ENCODE measurements at places on chromosomes 12 and 14. TPM values are rescaled to one million over a fixed set of nuclear protein-coding genes. Genes with fewer than 3 reads are reported as not detected.

DNA sequence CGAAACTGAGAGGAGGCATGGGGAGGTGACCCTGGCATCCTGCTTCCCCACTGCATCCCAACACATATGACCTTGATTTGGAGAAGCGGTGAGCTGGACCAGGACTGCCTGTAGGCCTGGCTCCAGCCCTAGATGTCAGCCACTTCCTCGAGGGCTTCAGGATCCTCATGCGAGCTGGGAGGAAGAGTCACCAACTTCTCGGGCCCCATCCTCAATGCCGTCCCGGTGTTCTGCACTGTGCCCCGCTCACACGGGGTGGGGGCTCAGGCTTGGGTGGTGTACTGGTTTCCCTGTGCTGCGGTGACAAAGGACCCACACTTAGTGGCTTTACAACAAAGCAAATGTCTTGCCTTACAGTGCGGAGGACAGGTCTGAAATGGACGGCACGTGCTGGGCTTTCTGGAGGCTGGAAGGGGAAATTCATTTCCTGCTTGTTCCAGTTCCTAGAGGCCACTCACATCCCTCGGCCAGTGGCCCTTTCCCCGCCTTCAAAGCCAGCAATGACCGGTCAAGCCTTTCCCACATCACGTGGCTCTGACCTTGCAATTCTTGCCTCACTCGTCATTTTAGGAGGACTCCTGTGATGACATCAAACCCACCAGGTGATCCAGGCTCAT lies 298.1 kb upstream of the RTL1 start:
- DNase-seq = no peak

DNA sequence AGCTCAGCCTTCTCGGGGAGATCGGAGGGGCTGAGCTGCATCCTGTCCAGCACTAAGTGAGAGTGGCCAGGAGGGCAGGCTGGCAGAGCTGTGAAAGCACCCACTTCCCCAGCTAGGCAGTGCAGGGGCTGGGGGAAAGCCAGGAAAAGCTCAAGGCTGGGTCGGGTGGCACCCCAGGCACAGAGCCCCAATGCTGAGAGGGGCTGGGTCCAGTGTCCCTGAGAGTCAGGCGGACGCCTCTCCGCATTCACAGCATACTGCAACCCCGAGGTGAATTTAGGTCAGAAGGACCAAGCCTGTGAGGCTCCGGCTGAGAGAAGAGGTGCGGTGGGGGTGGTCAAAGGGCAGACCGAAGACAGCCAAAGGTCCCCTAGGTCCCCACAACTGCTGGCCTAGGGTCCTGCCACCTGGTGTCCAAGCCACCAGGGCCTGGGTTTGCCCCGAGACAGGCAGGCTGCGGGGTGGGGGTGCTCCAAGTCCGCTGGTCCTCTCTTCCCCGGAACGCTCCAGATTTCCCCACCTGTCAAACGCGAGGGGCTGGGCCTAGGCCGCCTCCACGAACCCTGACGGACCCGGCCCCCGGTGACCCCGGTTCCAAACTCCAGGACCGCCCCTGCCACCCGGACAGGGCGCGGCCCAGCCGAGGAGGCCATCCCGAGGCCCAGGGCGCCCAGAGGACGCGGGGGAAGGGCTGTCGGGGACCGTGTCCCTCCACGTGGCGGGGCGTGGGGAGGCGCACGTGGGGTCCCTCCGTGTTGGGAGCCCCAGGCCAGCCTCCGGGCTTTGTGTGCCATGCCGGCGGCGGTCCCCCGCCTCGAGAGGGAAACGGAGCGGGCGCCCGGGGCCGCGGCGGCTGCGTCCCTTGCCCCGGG lies 527 bp downstream of the CAMKK2 start:
- DNase-seq = peak; percentile 26

Gene IKBIP
- 19.6 TPM for total RNA-seq

- no peak for DNase-seq
These were observed 10.0 kb upstream of the NRIP2 start for GRCh38 chr12:2844786-2845185.

Gene RNASE3
- not detected for total RNA-seq

Gene FAM222A
- total RNA-seq = 0.22 TPM

DNA sequence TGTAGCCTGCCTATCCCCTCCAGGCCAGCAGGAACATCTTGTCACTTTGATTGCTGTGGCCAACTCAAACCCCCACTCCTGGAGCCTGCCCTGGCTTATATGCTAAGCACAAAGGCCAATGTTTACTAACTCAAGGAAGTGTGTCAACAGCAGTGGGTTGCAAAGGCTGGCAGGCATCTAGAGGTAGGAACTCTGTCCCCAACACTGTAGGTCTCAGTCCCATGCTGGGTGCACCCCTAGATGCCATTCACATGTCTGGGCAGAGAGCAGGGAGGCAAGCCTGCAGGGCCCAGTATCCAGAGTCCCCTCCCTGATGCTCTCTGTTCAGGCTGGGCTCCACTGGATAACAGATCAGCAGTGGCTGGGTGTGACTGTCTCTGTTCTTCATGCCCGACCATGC lies 1.6 kb upstream of the HPD start:
- no peak for DNase-seq

GRCh38 chr12:1917172-1918070 lies 1.0 kb downstream of the CACNA2D4 start:
- DNase-seq = no peak

- DNase-seq = no peak
These were observed 108.7 kb upstream of the ETV6 start for GRCh38 chr12:11540615-11541310.

- no peak for DNase-seq
These were observed 15.0 kb upstream of the ORAI1 start for GRCh38 chr12:121611306-121611705.

Gene LHX5
- not detected for total RNA-seq

GRCh38 chr12:12941450-12942350 lies 10.3 kb downstream of the GPRC5D start:
- no peak for DNase-seq

Data from lung microvascular endothelial cell (primary cell).